Stimulated activated CD8-positive, alpha-beta memory T cell treated with anti-CD3 and anti-CD28 coated beads, Interleukin-4, amount 100 ng/mL, for 48 hours (primary cell): ENCODE measurements at places on chromosomes 11 and 22.

GRCh38 chr22:37240941-37241320, 3.1 kb downstream of the RAC2 start:
- DNase-seq, result peak; percentile 46

DNA sequence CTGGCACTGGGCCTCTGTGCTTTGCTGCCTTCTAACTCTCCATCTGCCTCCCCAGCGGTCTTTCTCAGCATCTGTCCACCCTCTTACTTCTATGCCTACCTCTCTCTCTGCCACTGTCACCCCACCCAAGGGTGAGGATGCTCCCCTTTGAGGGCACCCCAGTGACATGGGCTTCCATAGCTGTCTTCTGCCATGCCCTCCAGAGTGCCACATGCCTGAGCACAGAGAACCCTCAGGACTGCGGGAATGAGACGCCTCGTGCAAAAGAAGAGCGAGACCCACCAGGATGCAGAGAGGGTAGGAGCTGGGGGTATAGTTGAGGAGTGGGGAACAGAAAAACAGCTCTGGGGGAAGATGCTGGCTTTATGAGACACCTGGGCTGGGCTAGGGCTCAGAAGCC, 64.3 kb downstream of the BTG4 start:
- DNase-seq, result no peak

DNA sequence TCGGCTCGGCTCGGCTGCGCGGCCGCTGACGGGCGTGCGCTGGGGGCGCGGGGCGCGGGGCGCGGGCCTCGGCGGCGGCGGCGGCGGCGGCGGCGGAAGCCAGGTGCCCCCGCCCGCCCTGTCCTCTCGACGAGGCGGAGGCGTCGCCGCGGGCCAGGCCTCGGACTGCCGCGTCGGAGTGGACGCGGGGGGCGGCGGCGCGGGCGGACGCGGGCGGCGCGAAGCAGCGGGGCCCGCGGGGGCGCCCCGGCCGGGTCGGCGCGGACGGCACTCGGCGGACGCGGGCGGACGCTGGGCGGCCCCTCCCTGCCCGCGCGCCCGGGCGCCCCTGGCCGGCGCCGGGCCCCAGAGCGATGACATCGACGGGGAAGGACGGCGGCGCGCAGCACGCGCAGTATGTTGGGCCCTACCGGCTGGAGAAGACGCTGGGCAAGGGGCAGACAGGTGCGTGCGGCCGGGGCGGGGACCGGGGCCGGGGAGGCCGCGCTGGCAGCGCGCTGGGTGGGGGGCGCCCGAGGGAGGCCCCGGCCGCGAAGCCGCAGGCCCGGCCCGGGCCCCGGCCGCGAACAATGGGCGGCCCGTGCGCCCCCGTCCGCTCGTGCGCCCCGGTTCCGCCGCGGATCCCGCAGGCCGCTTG, at the start of gene BRSK2:
BRSK2 (plus strand) TSS at position 3 of the 637 bp plus-strand sequence; CDS start at position 354, 351 bp downstream.
- DNase-seq, result no peak

- DNase-seq, result no peak
Observed at GRCh38 chr11:71182791-71183677, 69.3 kb downstream of the SHANK2 start.

- no peak for DNase-seq
Observed at GRCh38 chr22:32620992-32621391, 146.4 kb downstream of the FBXO7 start.

GRCh38 chr11:62842171-62842741, 2.9 kb upstream of the WDR74 start:
- peak; percentile 75 for DNase-seq

GRCh38 chr11:46554213-46555147, 39.3 kb downstream of the AMBRA1 start:
- DNase-seq, result no peak

- no peak for DNase-seq
Observed at GRCh38 chr11:36116161-36116560, 172.3 kb downstream of the LDLRAD3 start.

DNA sequence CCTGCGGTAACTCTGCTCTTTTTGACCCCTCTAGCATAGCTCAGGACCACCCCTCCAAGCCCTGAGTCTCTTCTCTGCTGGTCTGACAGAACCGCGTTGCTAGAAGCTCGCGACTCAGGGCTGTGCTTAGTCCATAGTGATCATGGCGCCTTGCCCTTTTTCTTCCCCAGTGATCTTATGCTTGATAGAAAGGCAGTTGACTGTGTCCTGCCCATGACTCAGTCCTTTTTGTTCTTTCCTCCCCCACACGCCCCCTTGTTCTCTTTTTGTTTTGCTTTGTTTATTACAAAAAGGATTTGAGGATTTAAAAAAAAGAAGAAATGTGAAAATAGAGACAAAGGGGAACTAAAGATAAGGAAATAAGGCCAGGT, 17.5 kb downstream of the IL17RA start:
- DNase-seq, result no peak

DNA sequence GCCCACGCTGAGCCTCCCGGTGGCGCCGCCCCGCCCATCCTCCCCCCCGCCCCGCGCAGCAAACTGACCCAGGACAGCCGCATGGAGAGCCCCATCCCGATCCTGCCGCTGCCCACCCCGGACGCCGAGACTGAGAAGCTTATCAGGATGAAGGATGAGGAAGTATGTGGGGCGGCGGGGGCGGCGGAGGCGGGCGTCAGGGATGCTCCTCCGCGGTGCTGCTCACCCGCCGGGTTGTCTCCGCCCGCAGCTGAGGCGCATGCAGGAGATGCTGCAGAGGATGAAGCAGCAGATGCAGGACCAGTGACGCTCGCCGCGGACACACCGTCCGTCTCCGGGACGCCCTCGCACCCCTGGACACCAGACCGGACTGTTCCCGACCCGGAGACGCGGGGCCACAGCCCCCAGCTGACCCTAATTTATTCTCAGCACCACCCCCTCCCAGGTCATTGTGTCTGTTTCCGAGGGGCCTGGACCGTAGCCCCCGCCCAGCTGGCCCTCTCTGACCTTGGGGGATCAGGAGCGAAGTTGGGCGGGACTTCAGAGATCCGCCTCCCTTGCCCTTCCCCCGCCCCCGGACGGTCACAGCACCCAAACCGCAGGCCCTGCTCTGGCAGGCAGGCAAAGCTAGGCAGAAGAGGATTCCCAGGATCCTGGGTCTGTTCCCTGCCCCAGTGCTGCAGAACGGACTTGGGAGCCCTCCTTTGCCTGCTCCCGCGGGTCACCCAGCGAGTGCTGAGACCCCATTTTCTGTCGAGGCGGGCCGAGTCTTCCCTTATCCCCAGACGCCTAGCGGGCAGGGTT, 959 bp upstream of the GP1BB start:
- DNase-seq, result no peak

DNA sequence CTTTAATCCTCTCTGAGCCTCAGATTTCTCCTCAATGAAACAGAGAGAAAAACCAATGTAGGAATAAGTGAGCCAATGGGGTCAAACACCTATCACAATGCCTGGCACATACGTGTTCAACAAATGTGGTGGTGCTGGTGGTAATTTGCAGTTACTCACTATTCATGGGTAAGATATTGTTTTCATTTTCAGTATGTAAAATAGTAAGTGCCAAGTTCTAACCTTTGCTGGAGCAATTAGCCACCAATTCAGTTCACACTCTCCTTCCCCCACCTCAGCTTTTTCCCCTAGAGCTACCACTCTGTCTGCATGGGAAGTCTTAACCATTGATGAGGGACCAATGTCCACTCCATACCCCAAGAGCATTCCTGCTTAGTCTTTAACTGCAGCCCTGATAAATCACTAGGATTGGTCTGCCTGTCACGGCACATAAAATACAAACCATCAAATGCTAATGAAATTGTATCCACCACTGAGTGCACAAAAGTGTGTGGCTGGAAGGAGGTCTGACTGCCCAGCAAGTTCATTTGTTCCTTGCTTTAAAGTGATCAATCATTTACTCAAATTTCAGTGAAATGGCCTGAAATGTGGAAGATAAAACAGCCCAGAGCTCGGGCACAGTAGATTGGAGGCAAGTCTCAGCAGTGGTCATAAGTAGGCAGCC, 187.4 kb upstream of the API5 start:
- DNase-seq, result no peak

- DNase-seq, result peak; percentile 64
Observed at GRCh38 chr11:35214792-35215193, 75.8 kb downstream of the CD44 start.

- no peak for DNase-seq
Observed at GRCh38 chr11:74949753-74950137, 679 bp downstream of the SPCS2 start.

DNA sequence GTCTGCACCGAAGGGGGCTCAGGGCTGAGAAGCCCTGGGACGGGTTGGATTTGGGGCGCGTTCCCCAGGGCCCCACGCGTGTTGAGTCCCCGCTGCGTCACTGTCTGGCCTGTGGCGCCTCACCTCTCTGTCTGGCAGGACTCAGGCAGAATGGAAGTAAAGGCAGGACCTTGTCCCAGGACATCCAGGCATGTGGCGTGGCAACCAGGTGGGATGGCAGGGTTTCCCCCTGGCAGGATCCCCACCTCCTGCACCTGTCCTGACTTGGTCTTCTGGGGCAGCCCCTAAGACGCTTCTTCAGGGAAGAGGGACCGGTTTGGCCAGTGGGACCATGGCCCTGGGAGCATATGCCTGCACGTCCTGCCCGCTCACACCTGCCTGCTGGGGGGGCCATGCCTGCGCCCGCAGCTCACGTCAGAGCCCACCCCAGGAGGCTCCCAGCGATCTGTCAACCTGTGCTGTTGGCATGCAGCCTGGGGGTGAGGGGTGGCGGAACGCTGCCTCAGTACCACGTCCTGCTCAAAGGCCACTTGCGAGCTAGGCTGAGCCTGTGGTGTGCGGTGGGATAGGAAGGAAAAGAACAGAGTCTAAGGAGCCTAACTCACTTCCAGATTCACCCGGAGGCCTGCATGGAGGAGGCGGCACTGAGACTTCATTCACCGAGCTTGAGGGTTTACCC, 72.7 kb downstream of the KCNQ1 start:
- DNase-seq, result no peak

DNA sequence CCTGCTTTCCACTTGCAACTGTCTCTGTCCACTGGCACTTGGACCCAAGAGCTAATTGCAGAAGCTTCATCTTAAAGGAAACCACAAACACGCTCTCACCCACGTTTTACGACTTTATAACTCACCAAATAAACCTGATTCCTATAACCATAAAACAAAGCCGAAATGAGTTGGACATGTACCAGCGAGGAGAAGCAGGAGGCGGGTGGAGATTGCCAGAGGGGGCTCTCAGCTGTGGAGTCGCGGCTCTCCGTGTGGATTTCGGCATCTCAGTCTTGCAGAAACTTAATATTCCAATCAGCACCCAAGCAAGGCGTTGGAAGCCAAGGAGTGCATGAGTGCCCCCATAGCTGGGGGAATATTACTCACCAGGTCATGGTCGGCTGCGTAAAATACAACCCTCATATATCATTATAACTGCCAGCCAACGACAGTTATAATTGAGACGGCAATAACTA, 483.6 kb downstream of the MN1 start:
- DNase-seq, result no peak

DNA sequence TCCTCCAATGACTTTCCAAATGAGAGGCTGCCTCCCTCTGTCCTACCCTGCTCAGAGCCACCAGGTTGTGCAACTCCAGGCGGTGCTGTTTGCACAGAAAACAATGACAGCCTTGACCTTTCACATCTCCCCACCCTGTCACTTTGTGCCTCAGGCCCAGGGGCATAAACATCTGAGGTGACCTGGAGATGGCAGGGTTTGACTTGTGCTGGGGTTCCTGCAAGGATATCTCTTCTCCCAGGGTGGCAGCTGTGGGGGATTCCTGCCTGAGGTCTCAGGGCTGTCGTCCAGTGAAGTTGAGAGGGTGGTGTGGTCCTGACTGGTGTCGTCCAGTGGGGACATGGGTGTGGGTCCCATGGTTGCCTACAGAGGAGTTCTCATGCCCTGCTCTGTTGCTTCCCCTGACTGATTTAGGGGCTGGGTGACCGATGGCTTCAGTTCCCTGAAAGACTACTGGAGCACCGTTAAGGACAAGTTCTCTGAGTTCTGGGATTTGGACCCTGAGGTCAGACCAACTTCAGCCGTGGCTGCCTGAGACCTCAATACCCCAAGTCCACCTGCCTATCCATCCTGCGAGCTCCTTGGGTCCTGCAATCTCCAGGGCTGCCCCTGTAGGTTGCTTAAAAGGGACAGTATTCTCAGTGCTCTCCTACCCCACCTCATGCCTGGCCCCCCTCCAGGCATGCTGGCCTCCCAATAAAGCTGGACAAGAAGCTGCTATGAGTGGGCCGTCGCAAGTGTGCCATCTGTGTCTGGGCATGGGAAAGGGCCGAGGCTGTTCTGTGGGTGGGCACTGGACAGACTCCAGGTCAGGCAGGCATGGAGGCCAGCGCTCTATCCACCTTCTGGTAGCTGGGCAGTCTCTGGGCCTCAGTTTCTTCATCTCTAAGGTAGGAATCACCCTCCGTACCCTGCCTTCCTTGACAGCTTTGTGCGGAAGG, 2.9 kb downstream of the APOC3 start:
- no peak for DNase-seq

DNA sequence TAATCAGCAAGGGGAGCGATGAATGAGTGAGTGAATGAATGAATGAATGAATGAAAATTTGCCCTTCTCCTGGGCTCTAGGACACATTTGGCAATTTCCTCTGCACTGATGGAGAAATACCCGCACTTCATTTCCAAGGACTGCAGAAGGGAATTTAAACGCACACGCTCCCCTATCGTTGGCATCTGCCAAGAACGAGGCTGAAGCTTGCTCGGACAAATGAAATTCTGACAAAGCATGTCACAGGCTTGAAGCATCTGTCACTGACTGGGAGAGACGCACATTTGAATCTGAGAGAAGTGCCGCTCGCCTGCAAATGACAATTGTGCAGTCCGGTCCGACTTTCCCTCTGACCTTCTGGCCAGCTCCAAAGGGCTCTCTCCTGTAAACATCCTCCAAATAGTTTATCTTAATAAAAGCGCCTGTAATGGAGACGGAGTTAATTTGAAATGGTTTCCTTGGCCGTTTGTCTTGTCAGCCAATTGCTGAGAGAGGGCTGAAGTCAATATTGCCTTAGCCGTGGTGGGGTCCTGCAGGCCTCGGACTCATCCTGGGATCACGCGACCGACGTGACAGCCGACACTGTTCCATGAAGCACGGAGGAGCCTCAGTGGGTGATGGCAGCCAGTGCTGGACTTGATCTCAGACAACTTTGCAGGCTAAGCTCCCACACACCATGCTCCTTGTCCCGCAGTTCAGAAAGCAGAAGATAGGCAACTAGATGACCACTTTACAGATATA, 260.7 kb downstream of the MN1 start:
- no peak for DNase-seq

- no peak for DNase-seq
Observed at GRCh38 chr11:121117788-121118187, 16.7 kb downstream of the TECTA start.
